ENCODE measurements at places on chromosomes 2 and 18.

DNA sequence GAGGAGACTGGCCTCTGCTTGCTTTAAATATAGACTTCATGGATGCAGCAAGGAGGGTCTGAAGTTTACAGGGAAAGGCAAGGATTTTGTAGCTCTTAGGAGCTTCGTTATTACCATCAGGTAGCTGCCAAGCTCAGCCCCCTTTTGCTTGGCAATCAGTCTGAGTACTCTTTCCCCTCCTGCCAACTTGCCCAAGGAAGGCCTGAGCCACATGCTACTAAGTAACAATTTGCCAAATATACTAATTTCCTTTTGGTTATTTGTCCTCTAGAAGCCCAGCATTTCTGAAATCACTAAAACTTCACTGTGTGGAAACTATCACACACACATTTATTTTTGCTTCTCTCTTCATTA, 85.5 kb upstream of the ITPRID2 start:
- H3K4me1 ChIP-seq, result peaks cover 13% of the 10 kb centered on the region
- peak overlapping the region; percentile 57 for H3K27ac ChIP-seq
- H3K4me3 ChIP-seq, result no peak overlapping the region
- no peak for DNase-seq

GRCh38 chr2:232779465-232779864, 3.1 kb upstream of the KCNJ13 start:
- H3K4me1 ChIP-seq, result no peaks in the 10 kb centered on the region
- peaks cover 3% of the 10 kb centered on the region for H3K36me3 ChIP-seq
- no peaks in the 10 kb centered on the region for H3K27me3 ChIP-seq
- no peak overlapping the region for H3K4me3 ChIP-seq

DNA sequence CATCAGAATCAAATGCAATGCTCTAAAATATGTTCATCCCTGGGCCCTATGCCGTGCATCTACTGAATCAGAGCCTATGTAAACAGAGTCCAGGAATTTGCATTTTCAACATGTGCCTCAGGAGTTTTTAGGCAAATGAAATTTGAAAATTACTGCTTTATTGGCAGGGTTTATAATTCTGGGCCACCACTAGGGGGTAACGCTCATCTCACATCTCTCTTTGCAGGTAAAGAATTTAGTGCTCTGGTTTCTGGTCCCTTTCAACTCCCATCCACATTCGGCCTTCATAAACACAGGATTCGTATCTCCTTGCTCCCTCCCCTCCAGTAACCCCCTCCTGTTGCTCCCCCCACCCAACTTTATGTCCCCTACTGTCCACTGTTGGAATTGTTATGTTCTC, 49.3 kb downstream of the LYPD6B start:
- no peaks in the 10 kb centered on the region for H3K36me3 ChIP-seq
- no peaks in the 10 kb centered on the region for H3K4me1 ChIP-seq
- H3K27ac ChIP-seq, result no peak overlapping the region

DNA sequence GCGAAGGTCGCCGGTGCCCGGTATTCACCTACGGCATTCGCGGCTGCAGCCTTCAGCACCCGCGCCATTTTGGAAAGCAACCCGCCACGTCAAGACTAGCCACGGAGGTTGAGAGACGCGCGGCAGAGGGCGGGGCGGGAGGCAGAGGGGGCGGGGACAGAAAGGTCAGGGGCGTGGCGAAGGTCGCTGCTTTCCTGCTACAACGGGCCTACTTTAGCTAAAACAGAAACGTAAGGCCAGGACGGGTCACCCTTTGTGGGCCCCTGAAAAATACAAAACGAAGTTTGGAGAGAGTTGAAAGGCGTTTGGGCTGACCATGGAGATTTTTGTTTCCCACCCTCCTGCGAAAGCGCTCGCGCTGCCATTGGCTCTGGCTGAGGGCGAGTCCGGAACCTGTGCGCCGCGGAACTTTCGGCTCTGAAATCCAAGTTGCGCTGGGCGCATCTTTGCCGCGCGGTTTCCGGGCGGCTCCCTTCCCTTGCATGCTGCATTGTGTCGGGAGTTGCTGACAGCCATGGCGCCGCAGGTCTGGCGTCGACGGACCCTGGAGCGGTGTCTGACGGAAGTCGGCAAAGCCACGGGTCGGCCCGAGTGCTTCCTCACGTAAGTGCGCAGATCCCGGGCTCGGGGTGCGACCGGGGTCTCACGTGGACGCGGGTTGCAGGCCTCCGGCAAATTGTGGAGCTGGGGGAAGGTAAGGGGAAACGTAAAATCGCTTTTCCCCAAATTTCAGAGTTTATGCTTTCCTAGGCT, at the start of the genes MCEE and MPHOSPH10:
TSS of gene MCEE (minus strand) at position 78 of the 753 bp plus-strand sequence. CDS start at position 68, 10 bp downstream.
TSS of gene MPHOSPH10 (plus strand) at position 483 of the 753 bp plus-strand sequence. CDS start at position 515, 32 bp downstream.
- peak within 1 kb of the TSS; percentile 84 for H3K27ac ChIP-seq
- H3K4me3 ChIP-seq, result peak within 1 kb of the TSS; percentile 78
- peaks cover 3% of the 10 kb centered on the region for H3K4me1 ChIP-seq
- no peaks in the 10 kb centered on the region for H3K27me3 ChIP-seq
- peaks cover 7% of the 10 kb centered on the region for H3K36me3 ChIP-seq

- H3K4me3 ChIP-seq, result no peak overlapping the region
- DNase-seq, result no peak
- no peaks in the 10 kb centered on the region for H3K36me3 ChIP-seq
- no peak overlapping the region for H3K27ac ChIP-seq
- no peaks in the 10 kb centered on the region for H3K4me1 ChIP-seq
- H3K27me3 ChIP-seq, result no peaks in the 10 kb centered on the region
These were observed 12.5 kb downstream of the KLHL29 start for GRCh38 chr2:23397478-23397877.

- no peaks in the 10 kb centered on the region for H3K36me3 ChIP-seq
- no peaks in the 10 kb centered on the region for H3K4me1 ChIP-seq
- H3K27me3 ChIP-seq, result no peaks in the 10 kb centered on the region
- no peak overlapping the region for H3K27ac ChIP-seq
- no peak overlapping the region for H3K4me3 ChIP-seq
- no peak for DNase-seq
These were observed 105.3 kb downstream of the PAX3 start for GRCh38 chr2:222193328-222193983.

DNA sequence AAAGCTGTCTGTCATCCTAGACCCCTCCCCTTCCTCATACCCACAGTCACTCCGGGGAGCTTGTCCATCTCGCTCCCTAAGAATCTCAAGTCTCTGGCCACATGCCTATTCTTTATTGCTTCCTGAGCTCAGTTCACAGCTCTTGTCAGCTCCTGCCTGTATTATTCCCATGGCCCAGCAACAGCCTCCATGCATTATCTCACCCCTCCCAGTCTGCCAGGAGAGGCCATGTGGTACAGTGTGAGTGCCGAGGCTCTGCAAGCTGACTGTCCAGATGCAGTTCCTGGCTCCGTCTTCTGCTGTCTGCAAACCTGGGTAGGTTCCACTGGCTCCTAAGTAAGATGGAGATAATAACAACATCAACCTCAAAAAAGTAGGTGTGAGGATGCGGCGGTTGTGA, 79.7 kb downstream of the MRPS9 start:
- no peak overlapping the region for H3K27ac ChIP-seq
- H3K4me3 ChIP-seq, result no peak overlapping the region
- no peaks in the 10 kb centered on the region for H3K4me1 ChIP-seq

DNA sequence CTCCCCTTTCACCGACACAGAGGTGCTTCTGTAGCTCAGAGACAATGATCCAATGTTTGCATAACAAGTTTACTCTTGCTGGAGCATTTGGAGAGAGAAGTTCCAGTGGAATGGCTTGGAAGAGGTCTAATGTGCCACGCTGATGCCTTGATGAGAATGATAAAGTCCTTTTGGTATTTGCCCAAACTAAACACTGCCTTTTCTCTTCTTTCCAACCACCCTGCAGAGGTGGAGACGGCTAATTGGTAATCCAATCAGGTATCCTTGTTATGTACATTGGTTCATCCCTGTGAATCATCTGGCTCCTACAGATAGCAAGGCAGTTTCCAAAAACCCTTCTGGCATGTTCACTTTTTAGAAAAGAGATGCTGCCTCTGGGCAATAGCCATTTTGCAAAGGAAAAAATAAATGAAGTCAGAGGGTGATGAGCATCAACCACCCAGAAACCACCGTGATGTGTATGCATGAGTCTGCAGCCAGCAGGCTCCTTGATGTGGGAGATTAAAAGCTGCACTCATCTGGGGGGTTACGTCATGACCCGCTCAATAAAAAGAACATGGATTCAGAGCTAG, 40.6 kb downstream of the KIAA2012 start:
- H3K4me3 ChIP-seq, result no peak overlapping the region
- peaks cover 41% of the 10 kb centered on the region for H3K4me1 ChIP-seq
- peak overlapping the region; percentile 49 for H3K27ac ChIP-seq

DNA sequence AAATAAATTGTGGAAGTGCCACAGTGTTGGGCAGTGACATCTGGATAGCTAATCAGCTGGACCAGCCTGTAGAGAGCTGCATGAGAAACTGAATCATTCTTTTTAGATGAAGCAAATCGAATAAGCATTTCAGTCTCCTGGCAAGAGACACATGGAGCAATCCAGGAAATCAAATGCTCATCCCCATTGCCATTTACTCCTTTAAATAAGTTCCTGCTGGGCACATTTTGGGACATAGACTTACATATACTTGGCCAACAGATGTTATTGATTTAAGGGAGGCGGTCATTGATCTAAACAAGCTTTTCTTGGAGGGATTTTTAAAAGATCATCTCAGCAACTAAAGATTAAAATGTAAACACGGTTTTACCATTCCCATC, 307.1 kb downstream of the STK39 start:
- no peak for DNase-seq
- no peaks in the 10 kb centered on the region for H3K27me3 ChIP-seq
- H3K27ac ChIP-seq, result no peak overlapping the region
- H3K36me3 ChIP-seq, result no peaks in the 10 kb centered on the region
- no peaks in the 10 kb centered on the region for H3K4me1 ChIP-seq
- H3K4me3 ChIP-seq, result no peak overlapping the region

- no peak overlapping the region for H3K4me3 ChIP-seq
- peak; percentile 55 for DNase-seq
- H3K4me1 ChIP-seq, result peaks cover 14% of the 10 kb centered on the region
- no peaks in the 10 kb centered on the region for H3K27me3 ChIP-seq
- no peak overlapping the region for H3K27ac ChIP-seq
These were observed 488.7 kb upstream of the ID2 start for GRCh38 chr2:8193146-8193545.

DNA sequence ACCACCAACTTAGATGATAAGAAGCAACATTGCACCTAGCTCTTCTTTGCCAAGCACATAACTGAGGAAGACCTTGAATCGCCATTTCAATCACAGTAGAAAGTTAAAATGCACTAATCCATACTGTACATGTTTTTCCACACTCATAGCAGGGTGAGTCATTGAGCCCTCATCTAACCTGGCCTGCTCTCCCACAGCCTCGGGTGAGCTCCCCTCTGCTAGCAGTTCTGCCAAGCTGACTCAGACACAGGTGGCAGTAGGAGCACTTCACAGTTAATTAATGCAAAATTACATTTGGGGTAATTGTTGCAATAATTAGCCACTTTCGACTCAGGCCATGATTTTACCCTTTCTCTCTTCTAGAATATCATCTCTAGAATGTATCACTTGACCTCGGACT, 1632.8 kb upstream of the CELF4 start:
- H3K36me3 ChIP-seq, result no peaks in the 10 kb centered on the region
- no peaks in the 10 kb centered on the region for H3K4me1 ChIP-seq
- DNase-seq, result peak; percentile 12

DNA sequence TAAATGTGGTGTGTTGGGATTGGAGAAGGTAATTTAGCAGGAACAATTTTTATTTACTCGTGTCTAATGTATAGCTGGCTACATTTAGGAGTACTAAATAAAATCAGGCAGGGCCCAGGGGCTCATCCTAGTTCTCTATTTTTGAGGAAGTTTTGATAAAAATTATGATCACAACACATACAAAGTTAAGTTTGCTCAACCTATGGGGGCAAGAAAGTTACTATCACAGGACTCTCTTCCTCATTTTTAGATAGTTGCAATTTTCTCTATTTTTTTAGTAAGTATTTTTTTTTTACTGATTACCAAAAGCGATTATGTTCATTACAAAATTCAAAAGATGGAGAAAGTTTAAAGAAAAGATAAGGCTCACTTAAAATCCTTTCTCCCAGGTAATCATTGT, 60.0 kb upstream of the RPE start:
- H3K4me1 ChIP-seq, result no peaks in the 10 kb centered on the region
- no peak overlapping the region for H3K27ac ChIP-seq
- no peak for DNase-seq
- no peaks in the 10 kb centered on the region for H3K36me3 ChIP-seq
- H3K4me3 ChIP-seq, result no peak overlapping the region

GRCh38 chr18:48824231-48824970, 126.4 kb downstream of the SMAD7 start:
- H3K4me1 ChIP-seq, result peaks cover 24% of the 10 kb centered on the region
- H3K4me3 ChIP-seq, result no peak overlapping the region
- no peaks in the 10 kb centered on the region for H3K27me3 ChIP-seq
- peaks cover 21% of the 10 kb centered on the region for H3K36me3 ChIP-seq

- no peaks in the 10 kb centered on the region for H3K27me3 ChIP-seq
- H3K4me3 ChIP-seq, result no peak overlapping the region
- DNase-seq, result no peak
- no peak overlapping the region for H3K27ac ChIP-seq
These were observed 45.8 kb upstream of the PDK1 start for GRCh38 chr2:172510088-172510487.

GRCh38 chr2:229679393-229680125, 34.8 kb downstream of the DNER start:
- no peak overlapping the region for H3K4me3 ChIP-seq
- no peaks in the 10 kb centered on the region for H3K4me1 ChIP-seq
- no peak overlapping the region for H3K27ac ChIP-seq
- no peaks in the 10 kb centered on the region for H3K27me3 ChIP-seq

DNA sequence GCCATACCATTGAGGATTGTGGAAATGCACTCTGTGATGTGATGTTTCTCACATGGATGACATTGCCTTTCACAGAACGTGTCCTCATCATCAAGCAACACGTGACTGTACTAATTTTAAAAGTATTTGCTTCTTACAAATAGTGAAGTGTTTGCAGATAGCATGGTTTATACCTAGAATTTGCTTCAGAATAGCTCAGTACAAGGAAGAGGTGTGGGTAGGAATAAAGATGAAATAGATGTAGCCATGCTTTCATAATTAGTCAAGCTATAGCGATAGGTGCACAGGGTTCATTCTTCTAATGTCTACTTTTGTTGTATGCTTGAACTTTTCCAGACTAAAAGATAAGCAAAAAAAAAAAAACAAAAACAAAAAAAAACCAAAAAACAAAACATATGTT, 27.5 kb downstream of the MAP4K4 start:
- no peak overlapping the region for H3K4me3 ChIP-seq
- H3K27me3 ChIP-seq, result no peaks in the 10 kb centered on the region
- peaks cover 4% of the 10 kb centered on the region for H3K36me3 ChIP-seq
- peaks cover 15% of the 10 kb centered on the region for H3K4me1 ChIP-seq

DNA sequence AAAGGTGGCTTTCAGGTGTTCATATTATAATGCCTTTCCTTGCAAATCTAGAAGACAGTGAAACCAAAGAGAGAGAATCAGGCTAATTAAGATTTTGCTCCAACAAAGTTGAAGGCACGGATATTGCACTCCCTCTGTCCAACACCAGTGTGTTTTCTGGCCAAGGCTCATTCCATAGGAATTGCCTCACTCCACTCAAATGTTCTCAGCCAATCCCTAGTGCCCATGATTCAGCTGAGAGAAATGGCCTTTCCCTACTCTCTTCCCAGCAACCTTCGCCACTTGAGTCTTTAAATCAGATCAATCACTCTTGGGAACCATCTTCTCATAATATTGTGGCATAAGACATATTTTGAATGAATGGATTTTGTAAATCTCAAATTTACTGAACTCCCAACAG, 768.2 kb upstream of the ACVR2A start:
- H3K27me3 ChIP-seq, result no peaks in the 10 kb centered on the region
- H3K27ac ChIP-seq, result no peak overlapping the region
- DNase-seq, result peak; percentile 35
- no peaks in the 10 kb centered on the region for H3K36me3 ChIP-seq

- peaks cover 18% of the 10 kb centered on the region for H3K36me3 ChIP-seq
- H3K4me3 ChIP-seq, result no peak overlapping the region
- DNase-seq, result no peak
- H3K27ac ChIP-seq, result no peak overlapping the region
- H3K4me1 ChIP-seq, result no peaks in the 10 kb centered on the region
These were observed 80.0 kb downstream of the MAP4K3 start for GRCh38 chr2:39356922-39357639.
